ENCODE measurements at places on chromosomes 6 and 20.
A peak's percentile ranks its signal among the peaks of the same experiment; 100 is the strongest.

DNA sequence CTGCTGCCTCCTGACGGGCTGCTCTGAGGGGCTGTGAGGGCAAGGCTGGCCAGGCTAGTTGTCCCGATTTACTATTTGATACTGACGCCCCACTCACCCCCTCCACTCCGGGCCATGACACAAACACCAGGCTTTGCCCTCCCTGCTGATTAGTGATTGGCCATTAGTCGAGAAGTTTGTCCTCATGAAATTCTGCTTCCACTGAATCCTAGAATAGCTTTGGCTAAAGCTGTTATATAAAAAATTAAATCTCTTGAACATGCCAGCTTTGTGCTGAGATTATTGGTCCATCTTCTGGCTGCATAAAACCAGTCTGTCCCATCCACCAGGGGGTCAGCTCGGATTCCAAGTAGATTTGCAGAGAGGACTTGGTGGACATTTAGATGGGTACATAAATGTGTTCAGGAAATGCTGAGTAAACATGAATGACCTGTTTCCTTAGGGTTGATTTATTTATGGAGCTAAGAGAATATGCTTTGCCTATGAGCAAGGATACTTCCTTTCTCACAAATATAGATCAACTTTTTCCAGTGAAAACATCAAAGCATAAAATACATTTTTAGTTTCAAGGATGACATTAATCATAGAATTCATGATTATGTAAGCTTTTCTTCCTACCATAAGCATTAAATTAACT, at the start of gene GABRR2:
Gene GABRR2, minus strand, starts transcription at position 51 of the 637 bp plus-strand sequence. CDS start 134 bp downstream, outside the sequence.
- DNase-seq, result no peak

GRCh38 chr6:148969603-148970061, 222.8 kb downstream of the UST start:
- no peak for DNase-seq

- no peak for DNase-seq
These were observed 3.2 kb downstream of the OLIG3 start for GRCh38 chr6:137490961-137491360.

DNA sequence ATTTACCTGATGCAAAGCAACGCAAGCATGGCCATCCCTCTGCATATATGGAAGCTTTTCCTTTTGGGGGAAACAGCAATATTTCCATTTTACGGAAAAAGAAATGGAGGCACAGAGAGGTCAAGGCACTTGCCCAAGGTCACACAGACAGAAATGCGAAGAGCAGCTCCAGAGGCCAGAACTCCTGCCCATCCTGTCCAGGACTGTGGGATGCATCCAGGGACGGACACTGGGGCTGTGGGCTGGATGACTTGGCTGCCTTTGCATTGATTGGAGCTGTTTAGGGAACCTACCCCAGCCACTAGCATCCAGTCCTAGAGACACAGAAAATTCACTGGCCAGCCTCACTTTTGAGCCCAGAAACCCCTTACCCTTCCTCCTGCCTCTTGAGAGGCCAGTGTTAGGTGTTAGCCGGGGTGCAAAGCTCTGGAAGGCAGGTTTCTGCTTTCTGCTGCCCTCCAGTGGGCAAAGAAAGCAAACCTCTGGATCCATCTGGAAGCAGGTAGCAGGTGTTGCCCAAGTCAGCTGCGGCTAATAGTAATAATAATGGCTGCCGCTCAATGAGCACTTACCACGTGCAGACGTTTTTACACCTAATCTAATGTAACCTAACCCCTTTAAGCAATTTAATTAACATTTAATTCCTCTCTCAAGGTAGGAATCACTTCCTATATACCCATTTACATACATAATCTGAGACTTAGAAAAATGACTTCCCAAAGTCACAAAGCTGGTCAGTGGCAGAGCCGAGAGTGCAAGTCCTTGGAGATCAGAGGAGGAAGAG, 31.7 kb upstream of the CCN5 start:
- DNase-seq, result peak; percentile 39

GRCh38 chr20:6074145-6074561, 20.3 kb upstream of the LRRN4 start:
- DNase-seq, result peak; percentile 39

GRCh38 chr6:151012321-151013294, 147.1 kb downstream of the MTHFD1L start:
- no peak for DNase-seq

GRCh38 chr6:34027445-34027936, 118.4 kb downstream of the GRM4 start:
- peak; percentile 33 for DNase-seq

- DNase-seq, result no peak
These were observed 30.8 kb upstream of the PPP1R3G start for GRCh38 chr6:5054245-5054873.

- no peak for DNase-seq
These were observed 174.0 kb downstream of the AIG1 start for GRCh38 chr6:143234734-143235133.

DNA sequence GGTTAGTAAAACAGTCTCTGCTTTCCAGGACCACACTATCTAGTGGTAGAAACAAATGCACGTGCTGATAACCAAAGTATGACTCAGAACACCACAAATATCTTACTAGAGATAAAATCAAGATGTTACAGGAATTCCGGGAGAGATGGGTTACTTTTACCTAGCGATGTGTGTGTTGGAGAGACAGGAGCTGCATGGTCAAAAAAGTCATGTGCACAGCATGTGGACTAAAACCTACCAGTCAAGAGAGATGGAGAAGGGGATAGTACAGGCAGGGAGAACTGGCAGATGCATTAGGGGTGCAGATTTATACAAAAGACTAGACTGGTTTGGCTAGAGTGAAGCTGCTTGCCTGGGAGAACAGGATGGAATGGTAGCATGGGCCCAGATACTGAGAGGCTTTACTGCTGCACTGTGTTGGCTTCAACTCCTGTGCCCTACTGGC, 75.3 kb upstream of the MRAP2 start:
- DNase-seq, result no peak

DNA sequence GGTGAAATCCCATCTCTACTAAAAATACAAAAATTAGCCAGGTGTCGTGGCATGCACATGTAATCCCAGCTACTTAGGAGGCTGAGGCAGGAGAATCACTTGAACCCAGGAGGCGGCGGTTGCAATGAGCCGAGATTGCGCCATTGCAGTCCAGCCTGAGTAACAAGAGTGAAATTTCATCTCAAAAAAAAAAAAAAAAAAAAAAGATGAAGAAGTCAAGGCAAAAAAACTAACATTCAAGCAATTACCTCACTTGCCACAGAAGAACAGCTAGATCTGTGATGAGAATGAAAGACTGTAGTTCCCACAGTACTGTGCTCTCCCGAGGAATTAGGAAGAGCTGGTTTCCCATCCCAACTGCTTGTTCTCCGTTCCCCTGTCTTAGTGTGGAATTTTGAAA, 144.7 kb upstream of the ECI2 start:
- no peak for DNase-seq

GRCh38 chr6:143078468-143079324, 18.0 kb downstream of the AIG1 start:
- no peak for DNase-seq

- no peak for DNase-seq
These were observed 7.7 kb downstream of the KIF3B start for GRCh38 chr20:32285082-32285620.

GRCh38 chr6:81831274-81831673, 78.8 kb upstream of the TENT5A start:
- DNase-seq, result no peak

- DNase-seq, result no peak
These were observed 19.6 kb downstream of the RTN4IP1 start for GRCh38 chr6:106609699-106610098.

GRCh38 chr20:2333821-2334220, 38.0 kb downstream of the TGM3 start:
- DNase-seq, result no peak

DNA sequence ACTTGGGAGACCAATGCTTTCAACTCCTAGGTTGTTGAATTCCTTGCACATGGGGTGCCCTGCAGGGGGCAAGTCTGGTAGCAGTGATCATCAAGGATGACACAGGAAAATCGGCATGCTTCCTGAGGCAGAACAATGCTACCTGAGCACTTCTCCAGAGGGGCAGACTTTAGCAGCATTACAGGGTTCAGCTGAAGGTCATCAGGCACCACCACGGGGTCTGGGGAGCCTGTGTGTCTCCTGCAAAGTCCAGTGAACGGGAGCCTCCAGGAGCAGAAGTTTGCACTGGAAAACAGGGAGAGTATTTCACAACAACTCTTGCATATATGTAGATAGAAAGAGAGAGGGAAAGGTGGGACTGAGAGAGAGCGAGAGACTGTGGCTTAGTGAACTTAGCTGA, 10.2 kb downstream of the VSX1 start:
- DNase-seq, result no peak

- DNase-seq, result no peak
These were observed 68.0 kb downstream of the ISM1 start for GRCh38 chr20:13289031-13289430.

- DNase-seq, result no peak
These were observed 29.7 kb upstream of the FAM50B start for GRCh38 chr6:3819161-3820110.

DNA sequence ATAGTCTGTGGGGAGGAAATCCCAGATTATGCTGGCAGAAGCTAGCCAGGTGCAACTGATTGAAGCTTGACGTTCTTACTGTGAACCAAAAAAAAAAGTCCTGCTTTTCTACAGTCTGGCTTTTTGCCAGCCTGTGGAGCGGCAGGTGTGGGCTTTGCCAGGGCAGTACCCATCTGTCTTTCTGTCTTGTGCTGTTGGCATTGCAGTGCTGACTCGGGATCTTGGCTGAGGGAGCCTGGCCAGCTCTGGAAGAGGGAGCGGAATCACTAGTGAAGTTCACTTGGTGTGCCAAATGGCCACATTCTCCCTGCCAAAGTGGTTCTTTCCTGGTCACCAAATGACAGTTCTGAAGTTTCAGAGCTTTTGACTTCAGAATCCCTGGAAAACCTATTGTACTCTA, 5.0 kb downstream of the KIF3B start:
- DNase-seq, result peak; percentile 68

GRCh38 chr6:15110726-15111354, 135.0 kb upstream of the JARID2 start:
- no peak for DNase-seq

Data from NCI-H1694 (cell line).